ENCODE measurements at places on chromosomes 7 and 10. TPM values are rescaled to one million over a fixed set of nuclear protein-coding genes. Genes with fewer than 3 reads are reported as not detected.

DNA sequence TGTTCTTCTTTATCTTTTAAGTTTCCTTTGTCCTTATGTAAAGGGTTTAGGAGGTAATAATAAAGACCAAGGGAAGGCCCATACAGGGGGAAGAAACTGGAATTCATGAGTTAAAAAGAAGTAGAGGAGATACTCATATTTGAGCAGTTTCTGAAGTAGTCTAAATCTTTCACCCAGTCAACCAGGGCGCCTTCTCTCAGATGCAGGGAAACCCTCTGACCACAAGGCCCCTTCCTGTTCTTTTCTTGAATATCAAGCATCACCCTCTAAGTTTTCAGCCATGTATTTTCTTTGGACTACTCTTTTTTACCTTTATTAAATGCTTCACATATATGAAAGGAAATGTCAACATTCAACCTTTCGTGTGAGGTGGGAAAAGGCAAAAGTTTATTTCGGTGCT, 630.8 kb downstream of the SUGCT start:
- H3K27me3 ChIP-seq = no peaks in the 10 kb centered on the region
- H3K4me3 ChIP-seq = no peak overlapping the region
- H3K36me3 ChIP-seq = no peaks in the 10 kb centered on the region

GRCh38 chr7:44769376-44769775, 20.7 kb downstream of the ZMIZ2 start:
- peak overlapping the region; percentile 77 for H3K27ac ChIP-seq
- H3K27me3 ChIP-seq = no peaks in the 10 kb centered on the region
- no peak overlapping the region for H3K4me3 ChIP-seq
- peaks cover 5% of the 10 kb centered on the region for H3K36me3 ChIP-seq
- peaks cover 37% of the 10 kb centered on the region for H3K4me1 ChIP-seq

CDK14 gene
- 26.8 TPM for total RNA-seq

TRIM4 gene
- total RNA-seq = 7.8 TPM

FLNC gene
- 1,272 TPM for total RNA-seq

- H3K4me1 ChIP-seq = no peaks in the 10 kb centered on the region
- H3K4me3 ChIP-seq = no peak overlapping the region
- H3K27ac ChIP-seq = no peak overlapping the region
- no peak for DNase-seq
- no peaks in the 10 kb centered on the region for H3K27me3 ChIP-seq
These were observed 12.0 kb downstream of the MTG1 start for GRCh38 chr10:133405844-133406527.

TMEM196 gene
- total RNA-seq = not detected

- H3K36me3 ChIP-seq = no peaks in the 10 kb centered on the region
- no peaks in the 10 kb centered on the region for H3K4me1 ChIP-seq
- DNase-seq = no peak
These were observed 190.0 kb upstream of the VWC2 start for GRCh38 chr7:49583440-49583839.

DNA sequence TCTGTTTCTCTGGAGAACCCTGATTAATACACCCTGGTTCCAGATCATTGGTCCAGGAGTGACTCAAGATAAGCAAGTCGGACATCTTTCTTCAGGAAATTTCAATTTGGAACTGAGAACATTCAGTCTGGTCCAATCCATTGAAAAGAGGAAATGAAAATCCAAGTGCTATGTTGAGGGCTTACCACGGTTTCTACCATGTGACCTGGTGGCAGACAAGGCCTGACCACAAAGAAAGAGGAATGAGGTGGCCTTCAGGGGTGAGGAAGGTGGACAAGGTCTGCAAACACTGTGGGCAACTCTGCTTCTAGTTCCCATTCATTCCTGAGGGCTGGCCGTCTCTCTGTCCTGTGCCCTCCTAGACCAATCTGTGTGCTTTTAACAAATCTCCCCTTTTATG, 149.2 kb upstream of the GHITM start:
- H3K4me3 ChIP-seq = no peak overlapping the region
- no peak overlapping the region for H3K27ac ChIP-seq
- no peaks in the 10 kb centered on the region for H3K36me3 ChIP-seq
- no peaks in the 10 kb centered on the region for H3K27me3 ChIP-seq
- no peak for DNase-seq

DNA sequence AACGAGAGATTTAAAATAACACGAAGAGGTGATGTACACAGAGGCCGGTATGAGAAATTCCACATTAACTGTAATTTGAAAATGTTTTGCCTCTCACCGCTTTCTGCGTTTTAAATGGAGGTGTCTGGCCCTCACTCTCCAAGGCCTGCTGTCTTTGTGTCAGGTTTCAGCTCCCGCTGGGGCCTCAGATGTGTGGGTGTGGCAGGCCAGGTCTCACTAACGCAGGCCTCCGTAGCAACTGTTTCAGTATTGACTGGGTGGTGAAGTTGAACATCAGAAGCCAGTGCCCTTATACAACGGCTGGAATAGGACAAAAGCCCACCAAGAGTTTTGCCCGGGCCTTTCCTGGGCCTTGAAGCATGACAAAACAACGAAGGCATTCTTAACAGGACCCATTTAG, 303.1 kb downstream of the ADARB2 start:
- no peak overlapping the region for H3K4me3 ChIP-seq
- DNase-seq = no peak
- no peaks in the 10 kb centered on the region for H3K4me1 ChIP-seq
- no peak overlapping the region for H3K27ac ChIP-seq

PIK3AP1 gene
- total RNA-seq = 22.1 TPM

RPEL1 gene
- total RNA-seq = not detected

- DNase-seq = no peak
- no peaks in the 10 kb centered on the region for H3K4me1 ChIP-seq
- H3K27me3 ChIP-seq = no peaks in the 10 kb centered on the region
- H3K27ac ChIP-seq = no peak overlapping the region
- no peaks in the 10 kb centered on the region for H3K36me3 ChIP-seq
These were observed 218.8 kb upstream of the FRMD4A start for GRCh38 chr10:14549496-14549895.

NKX1-2 gene
- not detected for total RNA-seq

DNA sequence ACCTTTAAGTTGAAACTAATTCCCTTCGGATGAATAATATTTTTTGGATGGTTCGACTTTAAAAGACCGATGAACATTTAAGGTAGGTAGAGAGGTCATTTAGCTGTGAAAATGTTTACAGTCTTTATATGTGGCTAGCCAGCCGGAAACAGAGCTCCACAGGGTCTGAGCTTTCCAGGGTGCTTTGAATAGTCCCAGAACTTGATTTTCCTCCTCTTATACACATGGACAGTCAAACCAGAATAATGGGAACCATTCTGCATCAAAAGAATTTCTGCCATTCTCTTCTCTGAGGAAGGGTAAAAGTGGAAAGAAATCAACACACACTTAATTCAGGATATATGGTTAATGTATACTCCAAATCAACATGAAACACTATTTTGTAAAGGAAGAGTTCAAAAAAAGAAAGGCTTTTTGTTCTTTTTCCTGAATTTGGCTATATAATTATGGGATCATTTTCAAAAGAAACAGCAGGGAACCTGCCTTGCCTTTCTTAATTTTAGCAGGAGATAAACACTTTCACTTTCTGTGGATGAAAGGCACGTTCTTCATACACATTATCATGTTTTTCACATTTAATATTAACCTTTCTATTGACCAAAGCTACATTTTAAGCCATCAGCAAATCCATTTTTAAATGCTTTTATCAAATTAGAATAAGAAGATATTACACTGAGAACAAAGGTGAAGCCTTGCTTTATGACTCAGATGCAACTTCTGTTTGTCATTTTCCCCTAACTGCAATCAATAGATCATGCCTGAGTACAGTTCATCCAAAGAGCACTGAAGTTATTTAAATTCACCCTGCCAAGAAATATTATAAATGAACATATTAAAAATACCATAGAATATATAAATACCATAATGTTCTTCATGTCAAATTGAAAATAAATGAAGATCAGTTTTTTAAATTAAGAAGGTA, 307.3 kb downstream of the THSD7A start:
- H3K27me3 ChIP-seq = no peaks in the 10 kb centered on the region
- no peak overlapping the region for H3K27ac ChIP-seq
- no peaks in the 10 kb centered on the region for H3K36me3 ChIP-seq
- DNase-seq = no peak

GRCh38 chr10:125161707-125162119, 1.4 kb upstream of the CTBP2 start:
- no peak for DNase-seq
- H3K27me3 ChIP-seq = no peaks in the 10 kb centered on the region
- no peaks in the 10 kb centered on the region for H3K36me3 ChIP-seq
- H3K27ac ChIP-seq = peak overlapping the region; percentile 97

DNA sequence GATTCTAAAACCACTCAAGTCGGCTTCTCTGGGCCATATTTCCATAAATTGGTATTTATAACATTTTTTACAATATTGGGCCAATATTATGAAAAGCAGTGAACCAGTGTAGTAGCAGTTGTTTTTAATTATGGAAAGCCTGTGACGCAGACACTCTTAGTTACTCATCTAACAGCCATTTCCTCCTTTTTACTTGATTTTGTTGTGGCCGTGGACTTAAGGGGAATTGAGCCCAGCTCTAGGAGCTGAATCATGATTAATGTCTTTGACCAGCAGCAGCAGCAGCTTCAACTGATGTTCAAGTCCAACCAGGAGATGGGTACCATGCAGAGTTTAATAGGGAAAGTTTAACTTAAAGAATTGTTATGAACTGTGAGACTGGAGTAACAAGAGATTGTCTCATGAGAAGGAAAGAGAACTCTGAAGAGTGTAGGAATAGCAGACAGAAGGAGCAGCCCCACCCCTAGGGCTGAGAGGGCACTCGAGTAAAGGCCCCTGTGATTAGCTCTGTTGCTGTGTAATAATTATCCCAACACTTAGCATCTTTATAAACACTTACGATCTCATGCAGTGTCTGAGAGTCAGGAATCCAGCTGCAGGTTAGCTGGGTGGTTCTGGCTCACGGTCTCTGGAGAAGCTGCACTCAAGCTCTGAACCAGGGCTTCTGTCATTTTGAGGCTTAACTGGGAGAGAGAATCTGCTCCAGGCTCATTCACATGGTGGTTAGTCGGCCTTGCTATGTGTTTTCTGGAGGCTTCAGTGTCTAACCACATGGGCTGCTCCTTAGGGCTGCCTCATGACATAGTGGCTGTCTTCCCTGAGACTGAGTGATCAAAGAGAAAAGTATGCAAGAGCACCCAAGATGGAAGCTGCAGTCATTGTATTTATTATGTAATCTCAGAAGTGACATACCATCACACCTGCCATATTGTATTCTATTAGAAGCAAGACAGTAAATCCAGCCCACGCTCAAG, 4.6 kb downstream of the LANCL2 start:
- no peaks in the 10 kb centered on the region for H3K27me3 ChIP-seq
- no peaks in the 10 kb centered on the region for H3K36me3 ChIP-seq
- H3K27ac ChIP-seq = no peak overlapping the region
- peaks cover 4% of the 10 kb centered on the region for H3K4me1 ChIP-seq
- H3K4me3 ChIP-seq = no peak overlapping the region

CHST3 gene
- 14.7 TPM for total RNA-seq

SYPL1 gene
- total RNA-seq = 88.3 TPM

DNA sequence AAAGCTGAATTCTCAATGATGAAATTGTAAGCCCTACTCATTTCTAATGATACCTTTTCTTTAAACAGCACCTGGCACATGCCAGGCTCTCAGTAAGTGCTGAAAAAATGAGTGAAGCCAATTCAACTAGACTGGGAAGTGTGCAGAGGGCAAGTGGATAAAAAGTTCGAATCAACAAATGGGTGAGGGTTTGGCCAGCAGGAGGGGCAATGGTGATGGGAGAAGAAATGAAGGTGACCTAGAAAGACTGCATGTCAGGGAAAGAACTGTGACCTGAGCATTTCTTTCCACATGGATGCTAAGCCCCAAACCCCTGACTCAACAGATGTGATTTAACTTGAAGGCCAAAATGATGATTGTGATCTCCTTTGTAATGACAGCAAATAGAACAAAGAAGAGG, 54.6 kb downstream of the DKK1 start:
- no peaks in the 10 kb centered on the region for H3K4me1 ChIP-seq
- H3K27ac ChIP-seq = no peak overlapping the region
- no peak for DNase-seq
- H3K36me3 ChIP-seq = no peaks in the 10 kb centered on the region

DNA sequence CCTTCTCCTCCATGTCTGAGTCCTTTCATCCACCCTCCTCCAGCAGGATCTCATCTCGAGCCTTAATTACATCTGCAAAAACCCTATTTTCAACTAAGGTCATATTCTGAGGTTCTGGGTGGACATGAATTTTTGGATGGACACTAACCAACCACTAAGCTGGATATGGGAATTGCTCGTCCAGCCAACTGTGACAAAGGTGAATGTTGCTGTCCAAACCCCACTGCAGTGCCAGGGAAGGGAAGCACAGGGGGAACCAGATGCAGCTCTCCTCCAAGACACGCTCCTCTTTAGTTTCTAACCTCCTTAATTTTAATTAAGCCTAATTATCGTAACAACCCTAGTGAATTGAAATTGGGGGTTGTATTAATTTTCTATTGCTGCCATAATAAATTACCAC, 65.1 kb upstream of the EBF3 start:
- H3K36me3 ChIP-seq = no peaks in the 10 kb centered on the region
- H3K4me1 ChIP-seq = no peaks in the 10 kb centered on the region
- H3K4me3 ChIP-seq = no peak overlapping the region
- no peak for DNase-seq
- H3K27ac ChIP-seq = no peak overlapping the region
- H3K27me3 ChIP-seq = no peaks in the 10 kb centered on the region

DNA sequence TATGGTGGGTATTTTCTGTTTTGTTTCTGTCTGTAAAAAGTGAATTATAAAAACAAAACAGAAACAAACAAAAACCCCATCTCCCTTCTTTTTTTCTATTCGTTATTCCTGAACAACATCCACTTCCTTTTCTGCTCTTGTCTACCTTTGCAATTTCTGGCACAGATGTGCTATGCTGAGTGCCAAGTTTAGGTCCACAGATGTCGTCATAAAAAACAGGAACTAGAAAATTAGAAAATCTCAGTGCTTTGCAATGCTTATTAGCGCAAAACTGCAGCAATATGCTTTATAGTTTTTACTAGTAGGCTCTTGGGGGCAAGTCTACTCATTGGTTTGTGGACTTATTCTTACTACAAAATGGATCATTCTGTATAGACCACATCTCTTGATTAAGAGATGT, 94.2 kb upstream of the PRKCQ start:
- H3K27me3 ChIP-seq = peaks cover 9% of the 10 kb centered on the region
- H3K4me1 ChIP-seq = peaks cover 24% of the 10 kb centered on the region
- DNase-seq = no peak

DNA sequence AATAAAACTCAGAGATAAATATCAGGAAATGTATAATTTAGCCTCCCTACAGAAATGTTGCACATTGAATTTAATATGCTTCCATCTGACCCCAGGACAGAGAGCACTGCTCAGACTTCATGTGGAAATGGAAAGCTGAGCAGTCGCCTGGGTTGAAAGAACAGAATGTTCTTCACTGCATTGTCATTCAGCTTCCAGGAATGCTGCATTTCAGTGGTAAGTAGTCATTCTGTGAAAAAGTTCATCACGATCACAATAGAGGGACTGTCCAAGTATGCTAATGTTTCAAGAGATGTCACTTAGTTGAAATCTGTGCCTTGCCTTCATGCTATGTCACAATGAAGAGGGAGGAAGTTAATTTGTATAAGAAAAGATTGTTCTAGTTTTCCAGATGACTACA, 147.3 kb downstream of the NRCAM start:
- no peaks in the 10 kb centered on the region for H3K27me3 ChIP-seq
- H3K27ac ChIP-seq = no peak overlapping the region
- H3K4me3 ChIP-seq = no peak overlapping the region

Measured in heart right ventricle (tissue), 16 donors.